Activated CD4-positive, alpha-beta T cell treated with anti-CD3 and anti-CD28 coated beads, Interleukin-2, amount 50 U/mL, for 16 hours (primary cell): ENCODE measurements at places on chromosomes 1 and 21.

- DNase-seq: no peak
These were observed 10.2 kb downstream of the UBIAD1 start for GRCh38 chr1:11283151-11283550.

- no peak for DNase-seq
These were observed 163.5 kb upstream of the LMO4 start for GRCh38 chr1:87165177-87165576.

DNA sequence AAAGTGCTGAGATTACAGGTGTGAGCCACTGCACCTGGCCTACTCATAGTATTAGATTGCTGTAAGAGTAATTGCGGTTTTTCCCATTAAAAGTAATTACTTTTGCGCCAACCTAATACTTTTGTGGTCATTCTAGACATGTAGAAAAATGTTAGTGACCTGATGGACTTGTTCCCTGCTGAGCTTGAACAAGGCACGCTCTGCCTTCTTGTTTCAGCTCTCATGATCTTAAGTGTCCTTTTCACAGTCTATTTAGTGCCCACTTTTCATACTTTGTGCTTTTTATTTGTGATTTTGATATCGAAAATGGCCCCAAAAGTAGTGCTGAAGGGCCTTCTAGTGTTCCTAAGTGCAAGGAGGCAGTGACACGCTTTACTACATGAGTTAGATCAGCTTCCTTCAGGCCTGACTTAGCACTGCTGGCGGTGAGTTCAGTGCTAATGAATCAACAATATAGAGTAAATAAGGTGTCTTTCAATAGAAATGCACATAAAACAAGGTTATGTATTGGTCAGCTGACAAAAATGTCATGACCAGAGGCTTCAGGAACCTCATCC, 5.6 kb upstream of the RD3 start:
- DNase-seq: no peak

GRCh38 chr1:206578978-206579374, 33.3 kb downstream of the EIF2D start:
- no peak for DNase-seq

DNA sequence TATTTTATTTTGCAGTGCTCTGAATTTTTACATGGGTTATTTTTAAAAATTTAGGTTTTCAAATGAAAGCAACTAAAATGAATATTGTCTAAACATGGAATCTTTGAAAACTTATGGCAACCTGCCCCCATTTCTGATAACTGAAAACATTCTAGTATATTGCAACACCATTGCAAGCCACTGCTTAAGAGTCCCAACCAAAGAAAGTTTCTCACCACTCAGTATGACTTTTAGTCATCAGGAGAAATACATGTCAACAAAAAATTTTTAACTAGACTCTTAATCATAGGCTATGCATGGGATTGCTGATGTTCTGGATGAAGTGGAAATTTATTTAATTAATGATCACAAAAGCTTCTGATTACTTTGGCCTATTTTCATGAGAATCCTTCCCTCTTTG, 112.1 kb downstream of the TNFSF18 start:
- no peak for DNase-seq

DNA sequence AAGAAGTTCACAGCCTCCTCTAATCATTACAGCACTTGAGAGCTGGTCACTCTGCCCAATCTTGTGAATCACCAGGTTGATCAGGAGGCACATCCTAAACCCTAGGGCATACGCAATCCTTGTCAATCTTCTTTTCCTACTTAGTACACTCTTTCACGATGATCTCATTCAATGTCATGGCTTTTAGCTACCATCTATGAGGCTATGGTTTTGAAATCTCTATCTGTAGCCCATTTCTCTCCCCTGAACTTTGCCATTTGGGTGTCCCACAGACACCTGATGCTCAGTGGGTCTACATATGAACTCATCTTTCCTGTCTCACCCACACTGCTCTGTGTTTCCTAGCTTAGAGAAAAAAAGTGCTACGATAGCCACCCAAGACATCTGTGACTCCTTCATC, 1.9 kb upstream of the MED18 start:
- DNase-seq: no peak

DNA sequence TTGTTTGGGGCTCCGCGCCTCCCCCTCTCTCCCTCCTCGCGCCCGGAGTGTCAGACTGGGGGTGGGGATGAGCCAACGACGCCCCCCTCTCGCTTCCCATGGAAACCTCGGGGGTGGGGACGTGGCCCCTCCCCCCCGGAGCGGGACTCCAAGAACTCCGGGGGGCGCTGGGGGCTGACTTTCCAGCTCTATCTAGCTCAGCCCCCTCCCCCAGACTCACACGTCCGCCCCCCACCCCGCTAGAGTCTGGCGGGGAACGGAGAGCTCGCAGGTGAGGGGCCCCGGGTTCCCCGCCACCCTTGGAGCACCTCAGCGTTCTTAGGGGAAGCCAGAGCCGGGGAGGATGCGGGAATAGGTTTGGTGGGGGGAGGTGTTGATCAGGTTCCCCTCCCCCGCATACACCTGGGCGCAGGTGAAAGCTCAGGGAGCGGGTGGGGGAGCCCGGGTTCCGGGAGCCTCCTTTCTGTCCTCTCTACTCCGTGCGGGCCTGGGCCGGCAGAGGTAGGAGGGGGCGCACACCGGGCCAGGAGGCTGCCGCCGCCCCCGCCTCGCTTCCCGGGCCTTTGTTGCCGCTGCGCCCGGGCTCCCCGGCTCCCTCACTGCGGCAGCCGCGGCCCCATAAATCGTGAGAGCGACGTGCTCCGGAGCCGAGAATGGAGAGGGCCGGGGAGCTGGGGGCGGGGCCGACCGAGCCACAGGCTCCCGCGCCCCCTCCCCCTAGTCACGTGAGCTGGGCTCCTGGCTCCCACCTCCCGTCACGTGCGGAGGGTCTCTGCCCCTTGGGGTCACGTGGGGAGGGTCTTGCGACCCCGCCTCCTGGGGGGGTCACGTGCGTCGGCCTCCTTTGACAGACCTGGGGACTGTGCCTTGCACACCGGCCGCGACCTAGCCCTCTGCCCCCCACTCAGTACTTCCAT, 1.9 kb downstream of the EFNA3 start:
- DNase-seq: no peak

GRCh38 chr1:220344745-220345144, 72.5 kb upstream of the RAB3GAP2 start:
- no peak for DNase-seq

GRCh38 chr1:182357913-182358312, 33.7 kb downstream of the GLUL start:
- DNase-seq: no peak

DNA sequence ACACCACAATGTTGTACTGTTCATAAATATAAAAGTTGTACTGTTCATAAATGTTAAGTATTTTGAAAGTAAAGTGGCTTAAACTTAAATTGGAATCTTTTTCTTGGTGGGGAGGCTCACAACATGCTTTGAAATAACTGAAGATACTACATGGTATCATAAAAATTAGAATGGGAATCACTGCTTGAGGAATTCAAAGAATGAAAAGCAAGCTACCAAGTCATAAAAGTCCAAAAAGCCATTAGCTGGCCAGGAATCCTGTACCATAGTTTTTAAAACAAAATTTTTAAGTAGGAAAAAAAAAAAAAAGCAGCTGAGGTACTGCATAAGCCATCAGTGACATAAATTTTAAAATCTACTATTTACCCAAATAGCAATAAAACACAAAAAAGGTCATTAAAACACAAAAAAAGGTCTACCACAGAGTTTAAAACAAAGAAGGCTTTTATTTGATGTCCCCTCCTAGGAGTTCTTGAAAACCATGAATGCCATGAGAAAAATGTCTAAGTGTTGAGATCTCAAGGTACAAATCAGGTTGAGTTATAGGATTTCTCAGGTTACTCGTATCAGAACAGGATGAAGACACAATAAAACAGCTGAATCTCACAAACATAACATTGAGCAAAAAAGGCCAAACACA, 8.6 kb downstream of the ZZZ3 start:
- no peak for DNase-seq

DNA sequence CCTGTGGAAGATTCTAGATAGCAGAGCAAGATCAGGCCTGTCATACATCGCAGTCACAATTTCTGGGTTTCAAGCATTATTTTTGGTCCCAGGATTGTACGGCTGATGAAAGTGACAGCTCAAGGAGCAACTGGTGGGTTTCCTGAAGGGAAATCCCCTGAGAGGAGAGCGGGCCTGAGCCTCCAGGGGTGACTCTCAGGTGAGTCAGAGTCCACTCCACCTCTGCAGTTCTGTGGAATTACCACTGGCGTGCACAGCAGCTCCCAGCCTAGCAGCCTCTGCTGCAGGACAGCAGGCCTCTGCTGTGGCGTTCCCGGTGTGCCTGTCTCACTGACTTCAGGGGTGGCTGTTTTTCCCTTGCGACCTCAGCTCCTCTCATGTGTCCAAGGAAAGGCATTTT, 24.4 kb downstream of the SLC66A1 start:
- peak; percentile 26 for DNase-seq

DNA sequence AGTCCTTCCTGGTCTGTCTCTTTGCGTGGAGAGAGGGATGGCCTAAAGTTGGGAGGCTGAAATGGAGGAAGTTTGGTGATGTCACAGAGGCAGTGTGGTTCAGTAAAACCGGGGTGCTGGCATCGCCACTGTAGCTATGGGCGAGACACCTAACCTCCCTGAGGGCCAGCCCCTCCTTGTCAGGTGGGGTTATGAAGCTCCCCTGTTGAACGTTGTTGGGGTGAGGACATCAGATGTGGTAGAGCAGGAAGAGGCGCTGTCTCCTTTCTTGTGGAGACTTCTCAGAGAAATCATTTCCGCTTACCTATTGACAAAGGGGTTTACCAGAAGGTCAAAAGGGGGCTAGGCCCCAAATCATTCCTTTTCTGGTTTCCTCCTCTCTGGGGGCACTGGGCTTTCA, 294.7 kb downstream of the SIPA1L2 start:
- no peak for DNase-seq

DNA sequence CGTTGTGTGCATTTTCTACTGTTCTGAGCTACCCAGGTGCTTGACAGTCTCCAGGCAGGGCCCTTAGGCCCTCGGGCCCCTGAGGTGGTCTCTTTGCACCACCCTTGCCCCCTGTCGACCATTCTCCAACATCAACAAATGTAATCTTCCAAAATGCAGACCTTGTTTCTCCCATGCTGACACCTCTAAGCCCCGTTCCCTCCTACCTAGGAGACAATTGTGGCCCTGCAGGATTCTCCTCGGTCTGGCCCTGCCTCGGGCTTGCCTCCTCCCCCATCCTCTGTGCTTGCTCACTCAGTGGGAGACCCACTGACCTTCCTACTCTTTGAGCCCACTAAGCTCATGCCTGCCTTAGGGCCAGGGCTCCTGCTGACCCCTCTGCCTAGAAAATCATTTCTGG, 104.2 kb upstream of the TARDBP start:
- DNase-seq: no peak

DNA sequence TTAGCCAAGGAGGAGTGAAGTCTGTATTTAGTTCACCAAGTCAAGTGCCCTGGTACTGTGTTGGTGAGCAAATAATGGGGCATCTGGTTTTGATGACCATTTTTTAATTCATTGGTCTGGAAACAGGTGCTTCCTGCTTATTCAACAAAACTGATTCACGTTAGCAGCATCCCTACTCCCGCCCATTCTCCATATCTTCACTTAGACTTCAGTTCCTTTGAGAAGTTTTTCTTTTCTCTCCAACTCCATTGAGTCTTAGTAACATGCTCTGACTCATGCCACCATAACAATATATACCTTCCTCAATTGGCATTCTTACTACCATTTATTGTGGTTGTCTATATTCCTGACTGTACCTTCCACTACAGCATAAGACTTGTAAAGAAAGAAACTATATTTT, 468.9 kb downstream of the DPYD start:
- DNase-seq: no peak

- peak; percentile 79 for DNase-seq
These were observed 19.5 kb upstream of the NCMAP start for GRCh38 chr1:24536391-24536840.

- DNase-seq: no peak
These were observed 33.8 kb upstream of the COL6A1 start for GRCh38 chr21:45947716-45948255.

- no peak for DNase-seq
These were observed 216.6 kb downstream of the PLA2G4A start for GRCh38 chr1:187045371-187045770.

- no peak for DNase-seq
These were observed 4.1 kb downstream of the RNF223 start for GRCh38 chr1:1069711-1070676.

DNA sequence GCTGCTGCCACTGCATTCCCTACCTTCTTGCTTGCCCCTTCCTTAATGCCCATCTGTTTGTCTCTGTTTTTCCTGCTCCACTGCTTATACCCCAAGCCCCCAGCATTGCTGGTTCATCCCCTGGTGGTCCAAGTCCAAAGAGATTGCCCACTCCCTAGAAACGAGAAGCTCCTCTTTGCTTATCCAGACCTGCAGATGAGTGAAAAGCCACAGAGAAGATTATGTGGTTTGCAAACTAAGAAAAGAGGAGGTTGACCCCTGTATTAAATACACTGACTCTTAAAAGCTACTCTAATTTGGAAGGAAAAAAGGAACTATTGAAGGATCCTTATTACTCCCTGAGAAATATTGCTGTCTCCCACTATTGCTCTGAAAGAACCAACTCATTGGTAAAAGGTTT, 146.8 kb upstream of the RAB4A start:
- no peak for DNase-seq

DNA sequence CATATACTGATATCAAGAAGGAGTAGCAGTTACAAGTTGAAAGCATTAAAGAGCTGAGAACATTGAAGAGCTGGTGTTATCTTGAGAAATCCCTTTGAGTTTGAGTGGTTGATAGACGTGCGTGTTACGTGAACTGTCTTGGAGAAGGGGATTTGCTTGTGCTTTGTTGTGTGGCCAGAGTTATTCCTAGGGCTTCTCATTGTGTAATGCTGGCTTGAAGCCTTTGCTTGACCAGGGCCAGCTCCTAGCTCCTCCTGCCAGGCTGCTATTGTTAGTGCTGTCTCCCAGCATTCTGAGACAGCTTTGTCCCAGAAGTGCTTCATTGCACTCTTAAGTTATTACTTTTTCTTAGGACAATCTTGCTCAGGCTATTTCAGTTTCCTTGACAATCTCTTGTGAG, 116.2 kb upstream of the KCNK2 start:
- DNase-seq: no peak

GRCh38 chr1:13778431-13778830, 78.4 kb downstream of the PRDM2 start:
- no peak for DNase-seq

- DNase-seq: no peak
These were observed 5.6 kb downstream of the PANK4 start for GRCh38 chr1:2520806-2521205.

- DNase-seq: no peak
These were observed 2.1 kb downstream of the SELENBP1 start for GRCh38 chr1:151370211-151370911.

- DNase-seq: no peak
These were observed 1.1 kb downstream of the SOD1 start for GRCh38 chr21:31660591-31660990.

GRCh38 chr1:165954940-165955339, 127.5 kb downstream of the UCK2 start:
- DNase-seq: no peak

DNA sequence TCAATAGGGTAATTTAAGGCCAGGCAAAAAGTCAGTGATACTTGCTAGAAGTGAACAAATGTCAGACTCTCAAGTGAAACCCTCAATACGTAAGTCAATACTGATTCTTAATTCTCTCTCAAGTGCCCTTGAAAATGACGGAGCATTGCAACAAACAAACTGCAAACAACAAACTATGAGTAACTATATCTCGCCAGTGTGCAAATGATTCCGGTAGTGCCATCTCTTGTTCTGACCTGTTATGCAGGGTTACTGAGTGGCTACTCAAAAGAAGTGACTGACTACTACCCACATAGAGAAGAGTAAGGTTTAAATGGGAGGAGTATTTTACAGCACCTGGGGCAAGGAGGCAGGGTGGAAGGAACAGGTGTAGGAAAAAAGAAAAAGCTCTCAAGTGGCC, 1.6 kb downstream of the SLC19A2 start:
- no peak for DNase-seq
